ENCODE measurements at places on chromosomes 4 and X. TPM values are rescaled to one million over a fixed set of nuclear protein-coding genes. Genes with fewer than 3 reads are reported as not detected.

Gene GPM6B
- total RNA-seq: not detected

DNA sequence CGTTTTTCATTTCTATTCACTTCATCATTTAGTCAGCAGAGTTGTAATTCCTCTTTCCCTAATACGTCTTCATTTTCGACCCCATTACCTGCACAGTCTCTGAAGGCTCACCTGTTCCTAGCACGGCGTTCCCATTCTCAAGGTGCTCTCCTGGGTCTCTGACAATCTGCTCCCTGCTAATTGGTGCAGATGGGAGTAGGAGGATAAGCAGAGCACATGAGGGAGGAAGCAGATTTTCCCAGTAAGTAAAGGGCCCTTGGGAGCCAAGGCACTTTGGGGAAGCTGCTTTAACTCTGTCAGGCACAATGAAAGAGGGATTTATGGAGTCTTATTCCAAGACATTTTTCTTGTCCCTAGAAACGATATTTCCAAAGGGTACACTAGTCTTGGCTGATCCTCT, 466.4 kb downstream of the STIM2 start:
- no peak for DNase-seq

Gene SHROOM3
- not detected for total RNA-seq

Gene PF4V1
- total RNA-seq: not detected

DNA sequence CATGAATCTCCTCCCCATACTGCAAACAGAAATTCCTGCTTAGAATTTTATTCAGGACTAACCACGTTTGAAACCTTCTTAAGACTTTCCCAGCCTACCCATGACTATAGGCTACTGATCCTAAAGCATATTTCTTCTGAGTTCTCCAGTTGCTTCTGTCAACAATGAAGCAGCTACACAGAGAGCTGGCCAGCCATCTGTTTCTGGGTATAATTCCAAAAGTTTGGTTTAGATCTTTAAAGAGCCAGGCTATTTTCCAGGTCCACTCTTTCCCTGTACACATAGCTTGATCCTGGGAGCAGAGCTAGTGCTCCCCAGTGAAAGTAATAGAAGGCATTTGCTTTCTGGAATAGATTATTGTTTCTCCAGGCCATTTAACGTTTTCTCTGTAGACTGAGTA, 4.0 kb upstream of the ITM2A start:
- DNase-seq: no peak

GRCh38 chr4:109078724-109079123, 223.7 kb downstream of the COL25A1 start:
- DNase-seq: no peak

Gene PLAC1
- total RNA-seq: not detected

GRCh38 chr4:42609051-42609450, 47.9 kb downstream of the ATP8A1 start:
- no peak for DNase-seq

- DNase-seq: no peak
These were observed 390.7 kb downstream of the MAPK10 start for GRCh38 chr4:85968945-85969819.

- no peak for DNase-seq
These were observed 116.2 kb downstream of the SLC2A9 start for GRCh38 chr4:9904976-9905587.

- no peak for DNase-seq
These were observed 84.9 kb downstream of the MAML3 start for GRCh38 chr4:140069066-140069465.
